ENCODE measurements at places on chromosomes 3 and 15.

- DNase-seq = peak; percentile 54
These were observed 200.1 kb upstream of the KBTBD8 start for GRCh38 chr3:66797889-66798560.

DNA sequence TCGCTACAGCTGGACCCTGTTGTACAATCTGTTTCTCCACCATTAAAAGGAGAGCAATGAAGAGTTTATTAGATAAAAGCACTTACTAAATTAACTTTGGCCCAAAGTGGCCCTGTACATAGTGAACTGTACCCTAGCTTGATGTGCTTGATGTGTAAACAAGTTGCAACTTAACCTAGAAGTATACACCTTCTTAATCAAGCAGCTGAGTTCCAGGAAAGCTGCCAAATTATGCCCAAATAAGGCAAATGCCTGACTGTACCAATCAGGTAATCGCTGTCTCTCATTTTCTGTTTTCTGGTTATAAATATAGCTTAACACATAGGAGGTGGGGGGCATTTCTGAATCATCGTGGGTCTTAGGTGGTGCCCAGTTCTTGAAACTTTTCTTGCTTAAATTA, 704.8 kb upstream of the CBLB start:
- no peak for DNase-seq

DNA sequence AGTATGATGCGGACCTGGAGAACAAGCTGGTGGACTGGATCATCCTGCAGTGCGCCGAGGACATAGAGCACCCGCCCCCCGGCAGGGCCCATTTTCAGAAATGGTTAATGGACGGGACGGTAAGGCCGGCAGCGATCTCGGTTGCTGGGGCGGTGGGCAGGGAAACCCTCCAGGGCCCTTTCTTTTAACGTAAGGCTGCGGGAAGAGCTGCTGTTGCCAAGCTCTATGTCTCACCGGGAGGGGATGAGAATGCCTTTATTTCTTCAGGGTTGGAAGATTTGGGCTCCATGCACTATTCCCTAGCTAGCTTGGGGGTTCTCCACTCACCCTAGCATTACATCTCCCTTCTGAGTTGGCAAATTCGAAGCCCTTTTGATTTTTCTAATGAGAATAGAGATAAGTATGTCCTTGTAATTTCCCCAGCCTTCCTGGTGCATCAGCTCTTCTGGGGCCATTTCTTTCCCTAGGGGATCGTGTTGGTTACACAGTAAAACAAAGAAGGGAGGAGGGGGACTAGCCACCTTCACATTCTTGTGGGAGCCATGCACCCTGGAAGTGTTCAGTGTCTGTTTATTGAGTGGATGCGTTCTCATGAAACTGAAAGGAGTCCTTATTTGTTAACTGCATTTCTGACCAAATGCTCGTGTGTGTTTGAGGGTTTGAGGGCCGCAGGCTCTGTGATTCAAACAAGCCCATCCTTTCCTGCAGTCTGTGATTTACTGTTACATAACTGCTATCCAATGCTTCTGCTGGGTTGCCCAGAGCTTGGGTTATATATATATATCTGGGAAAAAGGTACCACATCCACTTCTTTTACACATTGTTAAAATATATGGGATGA, 982 bp downstream of the TAGLN3 start:
- DNase-seq = no peak

- no peak for DNase-seq
These were observed 127.2 kb downstream of the ARNT2 start for GRCh38 chr15:80531388-80531787.

DNA sequence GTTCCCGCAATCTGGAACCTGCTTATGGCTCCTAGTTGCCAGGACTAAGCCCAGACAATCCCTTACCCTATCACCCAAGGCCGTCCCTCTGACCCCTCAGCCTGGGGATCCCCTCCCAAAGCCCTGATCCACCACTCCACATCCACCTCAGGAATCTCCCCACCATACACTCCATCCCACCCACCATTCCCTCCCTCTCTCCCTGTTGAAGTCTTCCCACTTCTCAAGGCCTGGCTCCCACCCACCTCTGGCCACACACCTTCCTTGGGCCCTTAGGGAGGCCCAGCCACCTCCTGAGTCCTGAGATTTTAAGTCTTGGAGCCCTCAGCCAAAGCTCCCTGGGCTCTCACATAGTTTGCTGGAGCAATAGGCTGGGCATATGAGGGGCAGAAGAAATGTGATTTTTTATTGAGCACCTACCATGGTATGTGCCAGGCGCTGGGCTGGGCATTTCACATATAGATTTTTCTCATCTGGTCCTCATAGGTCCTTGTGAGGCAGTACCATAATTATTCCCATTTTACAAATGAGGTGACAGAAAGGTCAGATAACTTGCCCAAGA, 48.1 kb downstream of the HCN4 start:
- no peak for DNase-seq

GRCh38 chr15:89043031-89044002, 44.9 kb upstream of the ABHD2 start:
- DNase-seq = no peak

DNA sequence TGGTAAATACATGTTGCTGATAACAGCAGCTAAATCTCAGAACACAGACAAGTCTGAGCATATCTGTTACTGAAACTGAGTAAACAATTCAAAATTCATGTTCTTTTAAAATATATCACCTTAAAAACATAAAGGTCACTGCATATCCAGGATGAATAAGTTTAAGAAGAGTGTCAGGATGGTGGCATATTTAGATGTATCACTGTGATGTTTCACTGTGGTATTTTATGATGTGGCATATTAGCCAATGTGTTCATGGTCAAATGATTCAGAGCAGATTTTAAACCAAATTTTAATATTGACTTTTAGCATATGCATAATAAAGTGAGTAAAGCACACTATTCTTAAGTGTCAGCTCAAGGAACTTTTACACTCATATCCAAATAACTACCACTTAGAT, 346.4 kb upstream of the DPPA4 start:
- no peak for DNase-seq

DNA sequence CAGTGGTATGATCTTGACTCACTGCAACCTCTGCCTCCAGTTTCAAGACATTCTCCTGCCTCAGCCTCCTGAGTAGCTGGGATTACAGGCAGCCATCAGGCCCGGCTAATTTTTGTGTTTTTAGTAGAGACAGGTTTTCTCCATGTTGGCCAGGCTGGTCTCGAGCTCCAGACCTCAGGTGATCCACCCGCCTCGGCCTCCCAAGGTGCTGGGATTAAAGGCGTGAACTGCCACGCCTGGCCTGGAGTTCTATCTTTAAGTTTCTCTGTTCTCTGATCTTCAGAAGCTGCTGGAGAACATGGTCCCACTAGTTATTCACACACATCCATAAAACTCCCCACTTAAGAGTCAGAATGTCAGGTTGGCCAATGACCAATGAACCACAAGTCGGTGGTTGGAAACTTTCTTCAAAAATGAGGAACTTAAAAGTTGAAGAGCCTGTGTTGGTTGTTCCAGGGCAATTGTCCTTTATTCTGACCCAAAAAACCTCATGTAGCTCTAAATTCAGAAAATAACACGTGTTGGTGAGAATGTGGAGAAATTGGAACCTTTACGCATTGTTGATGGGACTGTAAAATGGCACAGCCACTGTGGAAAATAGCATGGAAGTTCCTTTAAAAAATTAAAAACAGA, 55.9 kb upstream of the PIK3CB start:
- no peak for DNase-seq

- no peak for DNase-seq
These were observed 37.2 kb upstream of the SLCO2A1 start for GRCh38 chr3:134066651-134067530.

- DNase-seq = no peak
These were observed 10.5 kb upstream of the SUSD5 start for GRCh38 chr3:33229066-33229465.

- DNase-seq = no peak
These were observed 156.6 kb downstream of the MCTP2 start for GRCh38 chr15:94387849-94388441.
